ENCODE measurements at places on chromosomes 16 and 17.

- peaks cover 16% of the 10 kb centered on the region for H3K36me3 ChIP-seq
- DNase-seq: no peak
- H3K4me1 ChIP-seq: peaks cover 76% of the 10 kb centered on the region
- peak overlapping the region; percentile 8 for H3K4me3 ChIP-seq
These were observed 96.2 kb downstream of the RAP1GAP2 start for GRCh38 chr17:2892305-2892971.

DNA sequence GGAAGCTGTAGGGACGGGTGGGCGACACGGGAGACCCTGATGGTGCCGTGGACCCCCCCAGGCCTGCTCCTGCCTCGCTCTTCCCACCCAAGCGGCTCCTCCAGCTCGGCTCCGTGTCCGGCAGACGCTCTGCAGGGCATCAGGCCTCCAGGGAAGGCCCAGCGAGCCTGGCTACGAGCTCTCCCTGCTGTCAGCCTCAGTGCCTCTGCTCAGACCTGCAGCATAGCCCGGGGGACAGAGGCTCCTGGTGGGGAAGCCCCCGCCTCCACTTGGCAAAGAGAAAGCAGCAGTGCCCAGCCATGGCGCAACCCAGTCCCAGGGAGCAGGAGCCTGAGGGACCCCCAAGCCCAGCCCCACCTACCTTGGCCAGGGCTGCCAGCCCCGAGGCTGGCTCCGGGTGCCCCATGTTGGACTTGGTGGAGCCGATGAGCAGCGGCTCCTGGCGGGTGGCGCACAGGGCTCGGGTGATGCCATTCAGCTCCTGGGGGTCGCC, 5.9 kb downstream of the FASN start:
- H3K36me3 ChIP-seq: no peaks in the 10 kb centered on the region
- no peak overlapping the region for H3K27ac ChIP-seq
- DNase-seq: no peak
- peaks cover 4% of the 10 kb centered on the region for H3K4me1 ChIP-seq
- peaks cover 3% of the 10 kb centered on the region for H3K27me3 ChIP-seq

GRCh38 chr17:19338031-19338990, 24.2 kb downstream of the B9D1 start:
- no peak overlapping the region for H3K4me3 ChIP-seq
- no peaks in the 10 kb centered on the region for H3K4me1 ChIP-seq
- H3K27ac ChIP-seq: no peak overlapping the region

DNA sequence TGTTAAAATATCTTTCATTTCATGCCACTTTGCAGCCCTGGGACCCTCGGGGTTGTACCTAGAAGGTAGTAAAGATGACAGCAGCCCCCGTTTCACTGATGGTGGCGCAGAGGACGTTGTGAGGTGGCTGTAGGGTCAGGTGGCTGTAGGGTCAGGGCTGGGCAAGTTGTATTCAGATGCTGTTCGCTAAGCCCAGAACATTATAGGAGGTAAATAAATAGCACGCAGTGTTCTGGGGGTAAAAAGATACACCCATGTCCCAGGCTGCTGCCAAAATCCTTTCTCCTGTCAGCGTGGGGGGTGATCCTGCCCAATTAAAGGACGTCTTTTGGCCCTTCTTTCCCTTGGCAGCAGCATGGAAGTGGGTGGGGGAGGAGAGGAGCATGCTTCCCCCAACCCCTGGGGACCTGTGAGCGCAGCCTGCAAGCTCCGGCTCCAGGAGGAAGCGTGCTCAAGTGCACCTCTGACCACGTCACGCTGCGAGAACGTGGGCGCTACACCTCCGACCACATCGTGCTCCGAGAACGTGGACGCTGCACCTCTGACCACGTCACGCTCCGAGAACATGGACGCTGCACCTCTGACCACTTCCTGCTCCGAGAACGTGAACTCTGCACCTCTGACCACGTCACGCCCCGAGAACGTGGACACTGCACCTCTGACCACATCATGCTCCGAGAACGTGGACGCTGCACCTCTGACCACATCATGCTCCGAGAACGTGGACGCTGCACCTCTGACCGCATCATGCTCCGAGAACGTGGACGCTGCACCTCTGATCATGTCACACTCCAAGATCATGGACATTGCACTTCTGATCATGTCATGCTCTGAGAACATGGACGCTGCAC, 182.1 kb downstream of the RPTOR start:
- H3K4me1 ChIP-seq: peaks cover 27% of the 10 kb centered on the region
- H3K27ac ChIP-seq: peak overlapping the region; percentile 74
- DNase-seq: no peak
- no peaks in the 10 kb centered on the region for H3K36me3 ChIP-seq
- peak overlapping the region; percentile 63 for H3K4me3 ChIP-seq

- no peaks in the 10 kb centered on the region for H3K36me3 ChIP-seq
- H3K4me1 ChIP-seq: no peaks in the 10 kb centered on the region
- peaks cover 2% of the 10 kb centered on the region for H3K27me3 ChIP-seq
- H3K4me3 ChIP-seq: no peak overlapping the region
These were observed 282.5 kb upstream of the SALL1 start for GRCh38 chr16:51433599-51433998.

DNA sequence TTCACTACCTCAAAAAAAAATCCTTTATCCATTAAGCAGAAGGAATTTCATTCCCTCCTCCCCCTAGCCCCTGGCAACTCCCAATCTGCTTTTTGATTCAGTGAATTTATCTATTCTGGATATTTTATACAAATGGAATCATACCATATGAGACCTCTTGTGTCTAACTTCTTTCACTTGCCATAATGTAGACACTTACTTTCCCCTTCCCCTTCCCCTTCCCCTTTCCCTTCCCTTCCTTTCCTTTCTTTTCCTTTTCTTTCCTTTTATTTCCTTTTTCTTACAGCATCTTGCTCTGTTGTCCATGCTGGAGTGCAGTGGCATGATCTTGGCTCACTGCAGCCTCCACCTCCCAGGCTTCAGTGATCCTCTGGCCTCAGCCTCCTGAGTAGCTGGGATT, 50.5 kb downstream of the PSMD12 start:
- peaks cover 2% of the 10 kb centered on the region for H3K27me3 ChIP-seq
- no peak overlapping the region for H3K4me3 ChIP-seq
- no peaks in the 10 kb centered on the region for H3K36me3 ChIP-seq
- H3K27ac ChIP-seq: no peak overlapping the region
- H3K4me1 ChIP-seq: no peaks in the 10 kb centered on the region
- DNase-seq: no peak
